ENCODE measurements at places on chromosomes 12 and 14.

GRCh38 chr12:6274231-6275221 lies 36.0 kb upstream of the PLEKHG6 start:
- DNase-seq = no peak

GRCh38 chr14:64788706-64789105 lies 84.5 kb downstream of the PLEKHG3 start:
- peak; percentile 21 for DNase-seq

- DNase-seq = no peak
These were observed 20.9 kb upstream of the ATP5MC2 start for GRCh38 chr12:53696655-53697331.

- no peak for DNase-seq
These were observed 130.3 kb downstream of the TMTC3 start for GRCh38 chr12:88272456-88272855.

GRCh38 chr14:54420478-54421142 lies 20.6 kb downstream of the CNIH1 start:
- peak; percentile 42 for DNase-seq

DNA sequence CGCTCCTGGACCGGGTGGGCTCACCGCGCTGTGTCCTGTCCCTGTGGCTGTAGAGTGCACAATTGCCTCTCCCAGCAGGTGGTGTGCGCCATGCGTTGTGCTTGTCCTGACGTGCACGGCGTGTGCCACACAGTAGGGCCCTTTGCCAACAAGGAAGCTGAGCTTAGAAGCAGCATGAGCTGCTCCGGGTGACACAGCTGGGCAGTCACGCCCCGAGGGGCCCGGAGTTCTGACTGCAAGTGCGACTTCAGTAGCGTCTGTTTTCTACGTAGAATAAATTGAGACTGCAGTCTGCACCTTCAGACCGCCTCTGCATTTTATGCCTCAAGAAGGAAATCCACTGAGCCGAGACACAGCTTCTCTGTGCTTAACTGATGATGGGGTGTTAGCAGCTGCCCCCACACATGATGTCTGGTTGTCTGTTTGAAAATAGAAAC lies 81.6 kb downstream of the ADGRD1 start:
- no peak for DNase-seq

- no peak for DNase-seq
These were observed 39.2 kb upstream of the AMN1 start for GRCh38 chr12:31768046-31768445.

- no peak for DNase-seq
These were observed 118.5 kb downstream of the RAD51B start for GRCh38 chr14:67938071-67938470.

Data from kidney capillary endothelial cell (primary cell).